ENCODE measurements at places on chromosomes 2 and 18.

DNA sequence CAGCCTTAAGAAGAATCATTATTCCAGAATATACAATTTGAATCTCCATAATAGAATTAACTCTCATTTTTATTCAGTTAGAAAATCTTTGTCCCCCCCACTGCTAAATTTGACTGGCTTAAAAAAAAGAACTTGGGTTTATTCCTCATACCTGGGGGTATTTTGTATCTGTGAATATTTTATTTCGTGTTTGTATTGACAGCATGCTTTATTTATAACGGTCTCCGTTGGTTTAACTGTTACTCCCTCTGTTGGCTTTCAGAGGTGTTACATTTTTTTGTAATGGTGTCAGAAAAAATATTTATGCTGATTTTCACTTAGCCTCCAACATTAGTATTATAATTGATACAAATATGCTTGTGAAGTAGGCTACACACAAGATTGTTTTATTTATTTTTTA is 109.1 kb downstream of the HAUS1 start:
- H3K4me3 ChIP-seq, result no peak overlapping the region
- peaks cover 37% of the 10 kb centered on the region for H3K36me3 ChIP-seq
- DNase-seq, result no peak
- peaks cover 88% of the 10 kb centered on the region for H3K4me1 ChIP-seq

GRCh38 chr2:236776695-236777251 is 207.1 kb downstream of the ACKR3 start:
- H3K27me3 ChIP-seq, result peaks cover 17% of the 10 kb centered on the region
- no peak overlapping the region for H3K27ac ChIP-seq
- no peak for DNase-seq
- H3K4me3 ChIP-seq, result no peak overlapping the region
- no peaks in the 10 kb centered on the region for H3K4me1 ChIP-seq

DNA sequence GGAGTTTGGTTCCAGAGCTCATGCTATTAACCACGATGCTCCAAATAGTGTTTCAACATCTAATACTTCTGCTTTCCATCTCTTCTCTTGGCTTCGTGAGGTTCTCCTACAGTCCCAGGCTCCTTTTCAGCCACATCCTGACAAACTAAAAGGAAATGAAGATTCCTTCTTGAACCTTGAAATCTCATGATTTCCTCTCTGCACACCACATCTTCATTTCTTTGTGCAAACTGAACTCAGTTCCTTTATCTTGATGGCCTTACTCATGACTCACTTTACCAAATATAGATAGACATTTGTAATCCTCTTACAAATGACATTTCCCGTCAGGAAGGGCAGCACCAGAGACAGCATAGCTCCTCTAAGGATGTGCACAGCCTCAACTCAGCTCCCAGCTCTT is 50.0 kb upstream of the ITGA4 start:
- no peak for DNase-seq
- no peak overlapping the region for H3K4me3 ChIP-seq

GRCh38 chr2:48771241-48772014 is 15.9 kb upstream of the LHCGR start:
- H3K27ac ChIP-seq, result no peak overlapping the region
- no peak overlapping the region for H3K4me3 ChIP-seq
- DNase-seq, result no peak
- H3K4me1 ChIP-seq, result no peaks in the 10 kb centered on the region
- no peaks in the 10 kb centered on the region for H3K36me3 ChIP-seq
- peaks cover 18% of the 10 kb centered on the region for H3K27me3 ChIP-seq

Measured in activated T-cell treated with anti-CD3 and anti-CD28 coated beads, Interleukin-2, amount 50 U/mL, for 24 hours (primary cell).